ENCODE measurements at places on chromosomes 5 and 9. TPM values are rescaled to one million over a fixed set of nuclear protein-coding genes. Genes with fewer than 3 reads are reported as not detected.

Gene PELO
- 12.8 TPM for total RNA-seq

Gene PCDHB7
- not detected for total RNA-seq

DNA sequence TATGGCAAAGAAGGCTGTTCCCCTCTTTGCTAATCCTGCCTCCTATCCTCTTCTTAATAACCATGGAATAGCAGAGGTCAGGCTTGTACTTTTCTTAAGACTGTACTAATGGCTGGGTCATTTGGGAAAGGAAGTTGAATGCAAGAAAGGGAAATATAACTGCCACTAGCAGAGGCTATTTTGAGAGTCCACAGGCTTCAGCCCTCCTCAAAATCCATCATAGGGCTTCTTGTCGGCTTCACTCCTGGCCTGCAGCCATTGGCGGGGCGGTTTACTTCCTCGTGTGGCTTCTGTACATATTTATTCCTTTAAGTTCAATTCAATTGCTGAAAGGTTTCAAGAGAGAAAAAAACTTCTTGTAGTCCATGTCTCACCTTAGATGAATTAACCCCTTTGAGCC is 2.8 kb upstream of the PARP8 start:
- DNase-seq, result no peak
- no peak overlapping the region for H3K27ac ChIP-seq
- H3K27me3 ChIP-seq, result no peaks in the 10 kb centered on the region
- H3K36me3 ChIP-seq, result no peaks in the 10 kb centered on the region
- no peak overlapping the region for H3K4me3 ChIP-seq
- H3K4me1 ChIP-seq, result peaks cover 12% of the 10 kb centered on the region

GRCh38 chr5:102700916-102701315 is 54.2 kb upstream of the PAM start:
- DNase-seq, result no peak
- H3K27ac ChIP-seq, result no peak overlapping the region
- no peaks in the 10 kb centered on the region for H3K36me3 ChIP-seq
- H3K4me1 ChIP-seq, result no peaks in the 10 kb centered on the region

Gene DNAI1
- total RNA-seq, result not detected

GRCh38 chr9:120891245-120891883 is 14.4 kb upstream of the PHF19 start:
- peaks cover 17% of the 10 kb centered on the region for H3K36me3 ChIP-seq
- peaks cover 83% of the 10 kb centered on the region for H3K4me1 ChIP-seq
- peak overlapping the region; percentile 67 for H3K4me3 ChIP-seq
- DNase-seq, result peak; percentile 86

GRCh38 chr9:15307523-15307841 is 466 bp upstream of the TTC39B start:
- peaks cover 59% of the 10 kb centered on the region for H3K4me1 ChIP-seq
- peaks cover 16% of the 10 kb centered on the region for H3K36me3 ChIP-seq
- no peak for DNase-seq
- peak overlapping the region; percentile 85 for H3K27ac ChIP-seq
- H3K4me3 ChIP-seq, result peak overlapping the region; percentile 98

GRCh38 chr9:37002413-37003217 is 31.5 kb downstream of the PAX5 start:
- H3K4me1 ChIP-seq, result no peaks in the 10 kb centered on the region
- H3K27ac ChIP-seq, result no peak overlapping the region
- H3K4me3 ChIP-seq, result peak overlapping the region; percentile 38
- no peaks in the 10 kb centered on the region for H3K36me3 ChIP-seq

Gene GNPDA1
- total RNA-seq, result 77.4 TPM

- no peak for DNase-seq
- no peaks in the 10 kb centered on the region for H3K4me1 ChIP-seq
- H3K27ac ChIP-seq, result no peak overlapping the region
- H3K4me3 ChIP-seq, result no peak overlapping the region
These were observed 371.1 kb downstream of the SPOCK1 start for GRCh38 chr5:137128012-137128411.

DNA sequence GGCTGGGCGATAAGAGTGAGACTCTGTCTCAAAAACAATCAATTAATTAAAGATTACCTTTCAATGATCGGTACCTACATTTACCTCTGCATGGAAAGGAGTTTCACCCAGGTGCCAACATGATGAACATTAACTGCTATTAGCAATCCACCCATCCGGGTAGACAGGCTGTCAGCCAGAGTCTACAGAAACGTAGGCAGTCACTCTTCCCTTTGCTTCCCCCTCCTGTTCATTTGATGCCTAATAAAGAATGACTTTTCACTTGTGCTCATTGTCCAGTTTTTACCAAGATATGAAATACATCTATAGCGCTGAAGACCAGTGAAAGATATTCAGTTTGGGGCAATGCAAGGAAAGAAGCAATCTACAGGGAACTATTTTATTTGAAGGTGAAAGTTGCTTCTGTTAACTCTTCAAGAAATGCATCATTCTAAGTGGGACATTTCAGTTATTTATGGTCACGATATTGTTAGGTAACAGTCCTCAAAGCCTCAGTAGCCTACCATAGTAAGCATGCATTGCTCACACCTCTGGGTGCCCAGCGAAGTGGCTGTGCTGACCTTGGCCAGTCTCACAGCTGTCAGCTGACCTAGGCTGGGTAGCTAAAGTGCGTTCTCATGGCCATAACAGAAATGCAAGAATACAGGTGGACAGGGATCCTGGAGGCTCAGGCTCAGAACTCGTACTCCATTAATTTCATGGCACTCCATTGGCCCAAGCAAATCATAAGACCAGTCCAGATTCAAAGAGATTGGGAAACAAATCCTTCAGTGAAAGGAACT is 87.2 kb upstream of the DMRT1 start:
- H3K36me3 ChIP-seq, result no peaks in the 10 kb centered on the region
- peaks cover 36% of the 10 kb centered on the region for H3K4me1 ChIP-seq
- no peak overlapping the region for H3K4me3 ChIP-seq
- no peak for DNase-seq
- H3K27me3 ChIP-seq, result peaks cover 4% of the 10 kb centered on the region

Gene LCN12
- total RNA-seq, result 1.5 TPM

GRCh38 chr5:79605560-79605959 is 6.7 kb upstream of the TENT2 start:
- H3K4me1 ChIP-seq, result no peaks in the 10 kb centered on the region
- no peak overlapping the region for H3K27ac ChIP-seq
- DNase-seq, result no peak

Gene BARHL1
- not detected for total RNA-seq

Gene PDLIM4
- 0.23 TPM for total RNA-seq

GRCh38 chr9:123109540-123110279 is 76.2 kb downstream of the GPR21 start:
- H3K4me3 ChIP-seq, result no peak overlapping the region
- H3K27me3 ChIP-seq, result no peaks in the 10 kb centered on the region
- H3K36me3 ChIP-seq, result peaks cover under 1% of the 10 kb centered on the region
- no peak for DNase-seq

GRCh38 chr9:88307136-88307535 is 81.1 kb upstream of the SPIN1 start:
- no peak overlapping the region for H3K4me3 ChIP-seq
- DNase-seq, result no peak
- no peak overlapping the region for H3K27ac ChIP-seq
- H3K27me3 ChIP-seq, result peaks cover 18% of the 10 kb centered on the region

GRCh38 chr9:93869863-93870262 is 85.3 kb downstream of the BARX1 start:
- H3K27ac ChIP-seq, result no peak overlapping the region
- H3K27me3 ChIP-seq, result peaks cover 6% of the 10 kb centered on the region
- no peaks in the 10 kb centered on the region for H3K4me1 ChIP-seq
- DNase-seq, result no peak
- no peaks in the 10 kb centered on the region for H3K36me3 ChIP-seq
- no peak overlapping the region for H3K4me3 ChIP-seq

- no peaks in the 10 kb centered on the region for H3K36me3 ChIP-seq
- H3K27me3 ChIP-seq, result no peaks in the 10 kb centered on the region
- H3K27ac ChIP-seq, result no peak overlapping the region
- H3K4me1 ChIP-seq, result peaks cover 19% of the 10 kb centered on the region
- no peak overlapping the region for H3K4me3 ChIP-seq
These were observed 38.9 kb upstream of the NR3C1 start for GRCh38 chr5:143442385-143442784.

Gene SEMA5A
- total RNA-seq, result not detected

Gene SEMA6A
- not detected for total RNA-seq

GRCh38 chr5:78243639-78244038 is 50.9 kb downstream of the AP3B1 start:
- no peak for DNase-seq
- peaks cover 12% of the 10 kb centered on the region for H3K36me3 ChIP-seq
- no peak overlapping the region for H3K27ac ChIP-seq
- no peak overlapping the region for H3K4me3 ChIP-seq
- no peaks in the 10 kb centered on the region for H3K27me3 ChIP-seq
- H3K4me1 ChIP-seq, result no peaks in the 10 kb centered on the region

Gene ASPN
- not detected for total RNA-seq

Gene ANKRD18B
- 1.5 TPM for total RNA-seq

- H3K27me3 ChIP-seq, result peaks cover 20% of the 10 kb centered on the region
- no peaks in the 10 kb centered on the region for H3K36me3 ChIP-seq
- no peak overlapping the region for H3K27ac ChIP-seq
- H3K4me1 ChIP-seq, result no peaks in the 10 kb centered on the region
- H3K4me3 ChIP-seq, result no peak overlapping the region
These were observed 7.8 kb upstream of the GPX8 start for GRCh38 chr5:55151923-55152842.

Gene NUTM2F
- total RNA-seq, result not detected

- peaks cover 3% of the 10 kb centered on the region for H3K4me1 ChIP-seq
- no peak for DNase-seq
- no peak overlapping the region for H3K4me3 ChIP-seq
- no peak overlapping the region for H3K27ac ChIP-seq
These were observed 2.8 kb downstream of the RXRA start for GRCh38 chr9:134328841-134329575.

GRCh38 chr9:17229945-17230560 is 95.2 kb downstream of the CNTLN start:
- H3K27ac ChIP-seq, result no peak overlapping the region
- no peak overlapping the region for H3K4me3 ChIP-seq
- no peaks in the 10 kb centered on the region for H3K4me1 ChIP-seq

DNA sequence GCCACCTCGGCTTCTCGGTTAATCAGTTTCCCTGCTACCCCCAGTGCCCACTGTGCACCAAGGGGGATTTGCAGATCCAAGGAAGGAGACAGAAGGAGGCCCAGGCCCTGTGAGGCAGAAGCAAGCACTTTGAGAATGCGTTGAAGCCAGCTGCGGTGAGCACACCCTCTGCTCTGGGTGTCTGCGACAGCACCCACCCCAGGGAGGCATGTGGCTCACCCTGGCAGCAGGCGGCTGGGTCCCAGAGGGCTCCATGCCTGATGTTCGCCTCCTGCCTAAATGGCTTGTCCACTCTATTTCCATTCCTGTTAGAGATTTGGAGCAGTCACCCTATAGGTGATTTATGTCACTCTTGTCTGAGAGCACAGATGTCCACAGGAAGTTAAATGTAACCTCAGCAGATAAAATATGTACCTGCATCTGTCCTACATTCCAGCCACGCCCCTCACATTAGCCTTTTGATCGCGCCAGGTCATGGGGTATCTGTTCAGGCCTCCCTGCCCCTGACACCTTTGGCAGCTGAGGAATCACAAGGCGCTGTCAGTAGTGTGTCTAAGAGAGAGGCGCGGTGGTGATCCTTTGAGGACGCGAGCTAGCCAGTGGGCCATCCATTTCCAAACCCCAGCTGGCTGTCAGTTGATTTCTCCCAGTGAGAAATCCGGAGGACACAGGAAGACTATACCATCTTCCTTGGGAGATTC is 28.1 kb downstream of the PTGES2 start:
- H3K27me3 ChIP-seq, result no peaks in the 10 kb centered on the region
- H3K27ac ChIP-seq, result no peak overlapping the region
- no peak for DNase-seq
- H3K4me1 ChIP-seq, result peaks cover 66% of the 10 kb centered on the region
- peaks cover 33% of the 10 kb centered on the region for H3K36me3 ChIP-seq
- peak overlapping the region; percentile 26 for H3K4me3 ChIP-seq

GRCh38 chr9:21683484-21684175 is 118.8 kb upstream of the MTAP start:
- H3K27me3 ChIP-seq, result no peaks in the 10 kb centered on the region
- H3K4me1 ChIP-seq, result peaks cover 50% of the 10 kb centered on the region
- no peak overlapping the region for H3K4me3 ChIP-seq

DNA sequence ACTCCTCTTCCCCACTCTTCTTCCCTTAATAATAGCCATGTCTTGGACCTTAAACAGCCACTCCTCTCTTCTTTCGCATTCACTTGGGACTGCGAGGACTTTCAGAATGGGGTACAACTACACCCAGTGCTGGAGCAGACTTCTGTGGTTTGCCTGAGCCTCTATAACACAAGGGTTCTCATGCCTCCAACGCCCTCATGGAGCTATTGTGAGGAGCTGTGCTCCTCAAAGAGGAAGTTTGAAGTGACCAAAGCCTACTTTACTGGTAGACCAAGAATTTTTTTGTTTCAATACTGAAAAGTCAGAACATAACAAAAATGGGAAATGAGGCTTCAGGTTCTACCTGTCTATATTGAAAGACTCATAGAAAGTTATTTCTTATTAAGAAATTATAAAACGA is 316.4 kb downstream of the PIK3R1 start:
- peaks cover 16% of the 10 kb centered on the region for H3K27me3 ChIP-seq
- no peak overlapping the region for H3K4me3 ChIP-seq
- H3K4me1 ChIP-seq, result no peaks in the 10 kb centered on the region
- H3K27ac ChIP-seq, result no peak overlapping the region
- no peaks in the 10 kb centered on the region for H3K36me3 ChIP-seq

Gene ADAMTS16
- total RNA-seq, result not detected

DNA sequence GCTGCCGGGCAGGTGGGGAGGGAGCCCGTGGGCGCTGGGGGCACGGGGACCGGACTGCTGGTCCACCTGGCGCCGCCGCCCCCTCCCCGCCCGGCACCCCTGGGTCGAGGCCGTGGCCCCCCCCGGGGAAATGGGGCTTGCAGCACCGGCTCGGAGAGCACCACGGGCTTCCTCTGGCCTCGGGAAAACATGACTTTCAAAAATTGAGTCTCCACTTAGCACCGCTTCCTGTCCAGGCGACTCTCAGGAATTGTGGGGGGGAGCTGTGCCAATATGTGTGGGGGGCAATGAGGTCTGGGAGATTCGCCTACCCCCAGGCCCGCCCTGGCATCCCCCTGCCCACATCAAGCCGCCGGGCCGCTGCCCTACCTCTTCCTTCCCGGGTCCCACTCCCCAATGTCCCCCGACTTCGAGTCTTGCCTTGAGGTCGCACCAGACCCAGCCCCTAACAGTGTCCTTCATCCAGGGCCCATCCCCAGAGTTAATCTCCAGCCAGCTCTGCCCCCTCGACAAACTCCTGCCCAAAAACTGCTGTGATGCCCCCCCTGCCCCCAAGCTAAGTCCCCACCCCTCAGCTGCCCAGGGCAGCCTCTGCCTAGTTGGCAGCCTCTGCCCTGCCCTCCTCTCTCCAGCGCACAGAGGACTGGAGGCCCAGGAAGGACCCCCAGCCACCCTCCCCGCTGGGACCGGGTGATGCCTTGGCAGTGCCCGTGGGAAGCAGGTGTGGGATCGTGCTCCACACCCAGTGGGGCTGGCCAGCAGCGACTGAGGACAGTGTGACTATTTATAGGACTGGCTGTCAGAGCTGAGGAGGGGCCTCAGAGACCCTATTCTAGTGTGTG is 3.9 kb downstream of the EGFL7 start:
- H3K27me3 ChIP-seq, result peaks cover 9% of the 10 kb centered on the region
- peaks cover 5% of the 10 kb centered on the region for H3K4me1 ChIP-seq
- DNase-seq, result no peak
- H3K36me3 ChIP-seq, result no peaks in the 10 kb centered on the region

GRCh38 chr9:17656889-17657288 is 78.0 kb downstream of the SH3GL2 start:
- no peaks in the 10 kb centered on the region for H3K27me3 ChIP-seq
- no peak overlapping the region for H3K27ac ChIP-seq
- no peaks in the 10 kb centered on the region for H3K36me3 ChIP-seq
- H3K4me3 ChIP-seq, result no peak overlapping the region
- no peak for DNase-seq
- no peaks in the 10 kb centered on the region for H3K4me1 ChIP-seq

GRCh38 chr9:8860925-8861324 is 1061.3 kb upstream of the DMAC1 start:
- peaks cover 36% of the 10 kb centered on the region for H3K27me3 ChIP-seq
- H3K4me1 ChIP-seq, result peaks cover 8% of the 10 kb centered on the region
- H3K27ac ChIP-seq, result no peak overlapping the region
- DNase-seq, result no peak

Gene HSPB3
- total RNA-seq, result not detected

Data from activated CD4-positive, alpha-beta T cell treated with anti-CD3 and anti-CD28 coated beads for 36 hours (primary cell).